Endothelial cell of umbilical vein (primary cell): ENCODE measurements at places on chromosomes 2 and 18. TPM values are rescaled to one million over a fixed set of nuclear protein-coding genes. Genes with fewer than 3 reads are reported as not detected.

The RBKS gene
- total RNA-seq, result 0.64 and 0.74 TPM in 2 replicates

The CRYBA2 gene
- total RNA-seq, result not detected in 2 replicates

The NYAP2 gene
- total RNA-seq, result not detected in 2 replicates

The TUBA4B gene
- not detected in 2 replicates for total RNA-seq

The ASIC4 gene
- total RNA-seq, result not detected in 2 replicates

The RGPD4 gene
- 0.09 TPM in 1 of 2 replicates, not detected in the other for total RNA-seq

The RAB6C gene
- total RNA-seq, result not detected in 2 replicates

The GREB1L gene
- total RNA-seq, result 0.22 and 0.76 TPM in 2 replicates

The HOXD11 gene
- not detected in 2 replicates for total RNA-seq

The RNF152 gene
- total RNA-seq, result 24.0 and 27.5 TPM in 2 replicates

The TSN gene
- 76.1 and 79.8 TPM in 2 replicates for total RNA-seq

The SIX2 gene
- total RNA-seq, result 0.24 and 0.32 TPM in 2 replicates

The IL1F10 gene
- not detected in 2 replicates for total RNA-seq

DNA sequence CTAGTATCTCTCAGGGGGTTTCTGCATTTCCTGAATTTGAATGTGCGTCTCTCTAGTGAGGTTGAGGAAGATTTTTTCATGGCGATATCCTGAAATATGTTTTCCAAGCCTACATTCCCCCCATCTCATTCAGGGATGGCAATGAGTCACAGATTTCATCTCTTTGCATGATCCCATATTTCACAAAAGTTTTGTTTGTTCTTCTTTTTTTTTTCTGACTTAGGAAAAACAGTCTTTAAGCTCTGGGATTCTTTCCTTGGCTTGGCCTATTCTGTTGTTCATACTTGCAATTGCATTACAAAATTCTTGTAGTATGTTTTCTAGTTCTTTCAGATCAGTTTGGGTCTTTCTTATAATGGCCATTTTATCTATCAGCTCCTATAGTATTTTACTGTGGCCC, 136.5 kb downstream of the DSEL start:
- DNase-seq, result no peak

- DNase-seq, result no peak
These were observed 24.7 kb downstream of the STEAP3 start for GRCh38 chr2:119248311-119248710.

GRCh38 chr2:212213191-212213590, 325.4 kb downstream of the ERBB4 start:
- no peak for DNase-seq

- no peak for DNase-seq
These were observed 9.5 kb upstream of the RPRM start for GRCh38 chr2:153488072-153488471.

DNA sequence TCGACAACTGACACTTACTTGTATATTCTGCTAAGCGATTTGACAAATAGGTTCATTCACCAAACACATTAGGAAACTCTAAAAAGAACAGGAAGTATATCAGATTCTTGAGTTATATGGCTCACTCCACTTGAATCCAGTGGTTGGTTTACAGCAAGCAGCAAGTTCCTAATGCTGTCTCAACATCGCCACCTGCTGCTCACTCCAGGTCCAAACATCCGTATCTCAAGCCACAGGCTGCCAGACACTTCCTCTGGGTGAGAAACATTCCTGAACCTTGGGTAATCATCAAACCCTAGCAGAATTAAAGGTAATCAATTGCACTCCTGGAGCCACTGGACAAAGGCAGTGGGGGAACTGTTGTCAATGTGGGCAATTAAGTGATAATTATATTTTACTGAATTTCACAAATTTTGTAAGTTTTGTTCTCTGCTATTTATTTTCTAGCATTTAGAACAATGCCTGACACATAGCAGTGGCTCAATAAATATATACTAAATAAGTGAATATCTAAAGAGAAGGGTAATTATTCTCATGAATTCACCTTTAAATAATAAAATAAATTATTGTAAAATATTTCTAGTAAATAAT, 107.1 kb upstream of the TTN start:
- peak; percentile 88 for DNase-seq

DNA sequence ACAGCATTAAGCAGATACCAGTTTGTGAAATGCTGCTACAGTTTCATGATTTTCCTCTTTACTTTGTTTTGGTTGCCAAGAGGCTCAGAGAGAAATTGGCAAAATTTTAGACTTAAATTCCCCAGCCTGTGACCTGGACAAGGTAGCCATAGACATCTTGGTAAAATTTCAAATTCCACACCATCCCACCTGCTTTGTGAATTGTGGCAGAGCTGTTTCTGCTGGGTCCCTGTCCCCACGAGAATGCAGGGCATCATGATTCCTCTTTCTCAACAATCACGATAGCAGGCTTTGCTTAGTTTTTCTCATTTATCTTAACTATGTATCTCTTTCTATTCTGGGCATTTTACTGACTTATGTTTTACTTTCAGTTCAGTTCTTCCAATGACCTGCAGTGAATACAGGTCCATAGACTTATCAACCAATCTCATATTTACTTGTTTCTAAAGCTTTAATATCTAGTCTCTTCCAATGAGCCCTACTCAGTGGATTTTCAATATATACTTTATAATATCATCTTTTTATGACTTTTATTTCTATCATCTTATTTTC, 351.6 kb downstream of the SOCS6 start:
- no peak for DNase-seq

DNA sequence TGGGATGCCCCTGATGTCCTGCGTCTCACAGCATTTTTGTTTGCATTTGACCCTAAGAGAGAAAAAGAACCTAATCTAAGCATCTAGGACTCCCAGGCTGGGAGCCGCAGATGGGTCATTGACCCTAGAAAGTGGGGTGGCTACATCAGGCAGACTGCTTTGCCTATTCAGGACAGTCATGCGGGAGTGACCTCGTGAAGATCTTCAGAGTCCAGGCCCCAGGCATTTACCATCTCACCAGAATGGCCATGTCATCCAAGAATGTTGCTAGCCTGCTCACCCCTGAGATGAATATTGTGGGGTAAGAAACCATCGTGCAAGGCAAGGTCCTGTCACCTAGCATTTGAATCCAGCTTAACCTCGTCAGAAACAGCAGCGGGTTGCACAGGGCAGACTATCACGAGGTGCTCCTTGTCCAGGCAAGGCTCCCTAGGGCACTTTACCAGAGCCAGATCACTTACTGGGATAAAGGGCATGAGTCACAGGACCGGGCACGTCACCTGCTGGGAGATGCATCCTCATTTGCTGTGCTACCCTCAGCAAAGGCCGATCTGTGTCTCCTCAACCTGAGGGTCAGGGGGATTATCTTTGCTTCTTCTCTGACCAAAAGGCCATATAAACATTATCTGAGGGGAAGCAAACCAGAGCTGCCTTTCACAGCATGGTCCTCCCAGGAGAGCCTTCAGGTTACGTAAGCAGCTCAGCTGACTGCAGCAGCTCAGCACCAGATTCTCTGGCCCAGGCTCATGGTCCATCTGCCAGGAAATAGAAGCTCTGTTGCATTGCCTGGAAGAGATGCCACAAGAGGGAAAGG, 162.3 kb downstream of the ACKR3 start:
- no peak for DNase-seq

DNA sequence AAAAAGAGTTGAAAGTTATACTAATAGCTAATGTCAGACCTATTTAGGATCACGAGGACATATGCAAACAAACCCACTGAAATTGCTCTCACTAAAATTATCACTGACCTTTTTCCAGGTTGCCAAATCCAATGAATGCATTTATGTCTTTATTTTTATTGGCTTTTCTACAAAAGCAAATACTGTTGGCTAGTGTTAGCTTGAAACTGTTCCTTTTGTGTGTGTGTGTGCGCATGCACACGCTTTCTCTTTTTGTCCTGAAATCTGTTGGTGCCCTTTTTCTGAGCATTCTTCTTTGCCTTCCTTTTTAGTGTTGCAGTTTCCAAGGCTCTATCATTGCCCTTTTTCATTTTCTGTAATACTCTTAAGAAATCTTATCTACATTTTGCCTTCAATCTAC, 1269.2 kb downstream of the LRP1B start:
- DNase-seq, result no peak

GRCh38 chr2:230956827-230957755, 32.0 kb upstream of the GPR55 start:
- peak; percentile 12 for DNase-seq

- no peak for DNase-seq
These were observed 62.7 kb downstream of the COA5 start for GRCh38 chr2:98545591-98545990.

DNA sequence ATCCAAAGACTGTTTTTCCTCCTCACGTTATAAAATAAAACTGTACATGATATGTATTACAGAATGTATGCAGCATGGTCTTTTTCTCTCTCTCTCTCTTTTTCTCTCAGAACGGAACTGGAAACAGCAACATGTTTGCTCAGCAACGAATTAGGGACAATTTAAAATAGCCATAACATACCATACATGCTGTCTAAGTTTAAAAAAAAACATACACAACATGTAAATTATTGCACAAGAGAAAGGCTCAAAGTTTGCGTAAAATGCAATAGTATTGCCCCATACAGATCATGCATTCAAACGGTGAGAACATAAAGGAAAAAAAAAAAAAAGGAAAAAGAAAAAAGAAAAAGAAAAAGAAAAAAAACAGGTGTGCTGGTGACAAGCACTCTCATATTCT, 93.6 kb downstream of the BCL11A start:
- DNase-seq, result no peak

DNA sequence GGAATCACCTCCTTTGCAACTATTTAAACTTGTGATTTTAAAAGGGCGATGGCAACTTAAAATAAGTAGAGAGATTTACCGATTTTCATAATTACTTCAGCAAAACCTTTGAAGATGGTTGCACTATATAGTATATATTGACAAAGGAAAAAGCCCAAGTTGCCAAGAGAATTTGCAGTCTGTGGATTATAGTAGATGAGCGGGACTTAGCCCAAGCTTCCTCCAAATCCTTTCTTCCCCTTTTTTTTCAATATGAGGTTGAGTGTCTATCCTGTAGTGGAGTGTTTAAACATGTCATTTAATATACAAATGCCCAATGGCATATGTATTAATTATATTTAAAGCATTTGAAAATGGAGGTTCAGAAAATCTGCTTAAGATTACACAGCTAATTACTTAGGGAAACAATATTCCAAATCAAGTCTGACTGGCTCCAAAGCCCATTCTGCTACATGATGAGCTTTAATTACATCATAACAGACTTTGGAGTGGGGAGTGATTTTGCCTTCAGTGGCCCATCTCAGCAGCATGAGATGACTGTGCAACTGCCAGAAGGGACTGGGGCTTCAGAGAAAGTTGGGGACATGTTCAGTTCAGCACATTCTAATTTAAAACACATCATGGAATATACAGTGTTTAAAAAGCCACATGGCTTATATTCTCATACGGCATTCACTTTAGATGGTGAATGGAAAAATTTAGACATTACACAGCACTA, 73.2 kb downstream of the COL3A1 start:
- no peak for DNase-seq

- no peak for DNase-seq
These were observed 192.9 kb downstream of the HAUS1 start for GRCh38 chr18:46297124-46297523.

DNA sequence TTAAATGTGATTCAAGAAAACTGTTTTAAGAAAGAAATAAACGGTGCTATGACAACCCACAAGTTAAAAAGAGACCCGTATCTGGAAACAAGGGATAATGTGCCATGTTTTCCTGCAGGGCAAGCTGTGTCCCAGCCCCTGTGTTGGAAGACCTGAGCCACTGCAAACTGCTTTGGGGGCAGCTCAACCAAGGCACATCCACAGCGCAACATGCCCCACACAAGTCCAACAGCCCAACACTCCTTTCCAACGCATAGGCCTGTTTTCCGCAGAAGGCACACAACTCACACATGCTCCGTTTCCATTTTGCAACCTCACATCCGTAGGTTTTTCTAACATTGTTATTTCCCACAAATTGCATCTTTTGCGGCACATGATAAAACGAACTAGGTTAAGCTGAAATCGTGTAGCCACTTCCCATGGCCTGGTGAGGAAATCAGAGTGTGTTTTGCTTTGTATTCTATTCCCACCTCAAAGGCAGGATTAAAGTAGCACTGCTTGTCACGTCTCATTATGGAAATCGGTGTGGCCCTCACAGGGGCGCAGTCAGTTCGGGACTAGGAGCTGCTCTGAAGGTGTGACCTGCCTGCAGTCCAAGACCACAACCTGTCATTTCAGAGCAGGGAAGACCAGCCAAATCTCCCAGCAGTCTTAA, 50.5 kb upstream of the ZNF516 start:
- no peak for DNase-seq

DNA sequence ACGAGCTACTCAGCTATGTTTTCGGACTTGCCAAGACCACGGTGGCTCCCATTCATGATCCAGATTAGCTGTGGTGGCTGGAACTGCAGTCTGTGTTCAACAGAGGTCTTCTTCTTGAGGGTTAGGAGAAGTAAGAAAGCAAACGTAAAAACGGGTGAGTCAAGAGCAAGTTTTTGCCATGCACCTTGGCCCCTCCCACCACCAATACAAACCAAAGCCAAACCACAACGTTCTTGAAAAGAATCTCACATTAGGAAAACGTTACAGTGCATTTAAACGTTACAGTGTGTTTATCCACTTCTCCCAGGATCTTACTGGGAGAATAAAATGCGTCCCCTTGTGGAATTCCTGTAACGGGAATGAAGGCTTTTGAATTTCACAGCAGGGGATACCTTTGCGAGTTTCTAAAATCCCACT, 725 bp downstream of the FBXO48 start:
- peak; percentile 63 for DNase-seq

GRCh38 chr2:7900593-7900992, 781.3 kb upstream of the ID2 start:
- no peak for DNase-seq

GRCh38 chr2:219125225-219125885, 35.3 kb downstream of the NHEJ1 start:
- no peak for DNase-seq

DNA sequence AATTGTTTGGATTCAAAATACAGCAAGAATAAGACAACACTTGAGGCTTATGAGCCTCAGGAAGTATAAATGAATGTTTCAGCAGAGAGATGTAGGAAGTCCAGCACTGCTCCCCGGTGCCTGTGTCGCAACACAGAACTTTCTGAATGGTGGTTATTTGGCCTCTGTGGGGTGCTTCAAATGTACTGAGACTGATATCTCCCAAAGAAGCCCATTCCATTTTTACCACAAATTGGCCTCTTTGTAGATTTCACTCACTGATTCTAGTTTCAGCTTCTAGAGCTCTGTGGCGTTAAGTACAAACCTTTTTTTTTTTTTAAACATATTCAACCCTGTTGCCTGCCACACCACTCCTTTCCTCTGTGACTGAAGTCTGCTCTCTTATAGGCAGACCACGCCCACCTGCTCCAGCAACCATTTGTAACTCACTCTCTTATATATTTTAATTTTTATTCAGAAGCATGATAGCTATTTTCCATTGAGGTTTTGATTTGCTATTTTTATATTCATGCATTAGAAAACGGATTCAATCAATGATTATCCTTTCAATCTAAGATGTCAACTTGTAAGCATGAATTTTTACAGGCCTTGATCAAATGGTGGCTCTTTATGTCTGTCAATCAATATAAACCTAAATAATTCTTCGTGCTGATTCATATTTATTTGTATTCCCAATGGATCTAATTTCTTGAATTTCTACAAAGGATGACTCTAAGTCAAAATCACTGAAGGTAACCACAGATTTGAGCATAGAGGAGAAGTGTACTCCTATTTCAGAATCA, 277.1 kb upstream of the CCDC68 start:
- no peak for DNase-seq
